ENCODE measurements at places on chromosomes 12 and 14.

- no peak for DNase-seq
Observed at GRCh38 chr12:38399711-38400206, 83.2 kb downstream of the ALG10B start.

GRCh38 chr12:130076752-130077151 is 85.5 kb upstream of the FZD10 start:
- no peak for DNase-seq

GRCh38 chr12:87155621-87156020 is 873.6 kb downstream of the C12orf50 start:
- peak; percentile 61 for DNase-seq

GRCh38 chr14:58476320-58476719 is 48.8 kb downstream of the KIAA0586 start:
- no peak for DNase-seq

DNA sequence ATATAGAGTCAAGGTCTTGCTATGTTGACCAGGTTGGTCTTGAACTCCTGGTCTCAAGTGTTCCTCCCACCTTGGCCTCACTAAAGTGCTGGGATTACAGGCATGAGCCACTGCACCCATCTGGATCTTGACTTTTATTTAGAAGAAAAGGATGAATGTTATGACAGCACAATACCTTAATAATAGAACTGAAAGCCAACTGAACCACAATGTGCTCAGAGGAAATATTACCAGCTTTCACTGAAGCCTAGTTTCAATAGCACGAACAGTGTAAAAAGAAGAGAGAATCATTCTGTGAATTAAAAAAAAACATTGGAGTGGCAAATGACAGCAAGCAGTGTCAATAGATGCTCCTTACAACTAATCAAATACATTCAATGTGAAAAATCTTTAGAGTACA is 239.2 kb upstream of the RMST start:
- DNase-seq, result no peak

DNA sequence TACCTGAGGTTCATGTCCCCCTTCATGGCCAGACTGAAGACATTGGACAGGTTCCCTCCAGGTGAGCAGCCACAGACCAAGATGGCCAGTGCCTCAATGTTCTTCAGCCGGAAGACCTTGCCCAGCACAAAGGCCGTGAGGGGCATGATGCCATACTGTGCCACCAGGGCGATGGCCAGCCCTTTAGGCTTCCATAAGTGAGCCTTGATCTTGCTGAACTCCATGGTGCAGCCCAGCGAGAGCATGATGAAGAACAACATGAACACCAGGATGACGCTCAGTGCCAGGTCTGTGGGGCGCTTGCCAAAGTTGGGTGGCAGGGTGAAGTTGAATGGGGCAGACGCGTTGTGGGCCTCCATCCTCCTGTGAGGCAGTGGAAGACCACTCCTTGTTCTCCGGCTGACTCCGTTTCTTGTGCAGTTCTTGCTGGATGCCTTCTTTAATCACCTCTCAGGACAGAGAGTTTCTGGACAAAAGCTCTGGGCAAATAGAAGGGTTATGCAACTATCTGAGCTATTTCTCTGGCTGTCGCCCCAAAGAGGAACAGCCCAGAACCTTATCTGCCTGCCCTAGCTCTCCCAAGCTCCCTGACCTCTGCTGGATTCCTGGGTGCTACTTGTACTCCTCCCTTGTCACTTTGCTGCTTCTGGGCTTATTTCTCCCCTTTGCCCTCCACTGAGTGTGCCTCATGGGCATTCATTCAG is at the start of gene SLC10A1:
SLC10A1 (minus strand) TSS at position 445 of the 704 bp plus-strand sequence; CDS start at position 359, 86 bp downstream.
- DNase-seq, result no peak

- no peak for DNase-seq
Observed at GRCh38 chr12:129873111-129873832, 30.6 kb downstream of the TMEM132D start.

GRCh38 chr14:24197056-24197450 is 1.8 kb upstream of the TM9SF1 start:
- no peak for DNase-seq

- DNase-seq, result no peak
Observed at GRCh38 chr12:57158186-57158585, 10.8 kb upstream of the LRP1-AS start.

GRCh38 chr14:59081720-59082119 is 106.7 kb upstream of the DAAM1 start:
- no peak for DNase-seq

DNA sequence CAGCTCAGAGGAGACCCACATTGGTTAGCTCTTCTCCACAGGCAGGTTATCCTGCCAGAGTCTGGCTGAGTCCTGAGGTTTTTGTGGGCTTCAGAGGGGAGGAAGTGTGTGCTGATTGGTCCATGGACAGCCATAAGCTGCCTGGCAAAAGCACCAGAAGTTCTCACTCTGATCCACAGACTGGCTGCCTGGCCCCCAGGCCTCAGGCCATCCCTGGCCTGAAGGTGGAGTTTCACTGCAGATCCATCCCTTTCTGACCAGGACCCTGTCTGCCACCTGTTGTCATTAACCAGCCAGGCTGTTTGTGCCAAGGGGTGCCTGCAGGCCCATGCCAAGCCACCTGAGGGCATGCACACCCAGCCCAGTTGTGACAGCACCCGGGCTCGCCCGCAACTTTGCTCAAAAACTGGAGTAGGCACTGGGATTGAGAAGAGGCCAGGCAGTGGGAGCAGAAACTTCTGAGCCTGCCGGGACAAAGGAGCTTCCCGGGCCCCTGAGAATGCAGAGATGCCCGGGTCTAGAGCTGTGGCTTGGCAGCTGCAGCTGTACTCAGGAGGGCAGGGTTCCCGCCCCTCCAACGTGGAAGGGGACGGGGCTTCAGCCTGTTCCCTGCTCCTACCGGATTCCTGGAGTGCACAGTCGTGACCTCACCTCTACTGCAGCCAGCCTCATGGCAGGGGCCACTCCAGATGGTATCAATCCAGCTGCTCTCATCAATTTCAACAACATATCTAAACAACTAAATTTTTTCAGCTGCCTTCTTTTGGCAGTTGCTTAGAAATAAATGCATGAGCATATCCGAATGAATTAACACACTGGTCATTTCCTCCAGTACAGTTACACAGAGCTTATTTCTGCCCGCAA is 1277.3 kb downstream of the SLC16A7 start:
- no peak for DNase-seq

DNA sequence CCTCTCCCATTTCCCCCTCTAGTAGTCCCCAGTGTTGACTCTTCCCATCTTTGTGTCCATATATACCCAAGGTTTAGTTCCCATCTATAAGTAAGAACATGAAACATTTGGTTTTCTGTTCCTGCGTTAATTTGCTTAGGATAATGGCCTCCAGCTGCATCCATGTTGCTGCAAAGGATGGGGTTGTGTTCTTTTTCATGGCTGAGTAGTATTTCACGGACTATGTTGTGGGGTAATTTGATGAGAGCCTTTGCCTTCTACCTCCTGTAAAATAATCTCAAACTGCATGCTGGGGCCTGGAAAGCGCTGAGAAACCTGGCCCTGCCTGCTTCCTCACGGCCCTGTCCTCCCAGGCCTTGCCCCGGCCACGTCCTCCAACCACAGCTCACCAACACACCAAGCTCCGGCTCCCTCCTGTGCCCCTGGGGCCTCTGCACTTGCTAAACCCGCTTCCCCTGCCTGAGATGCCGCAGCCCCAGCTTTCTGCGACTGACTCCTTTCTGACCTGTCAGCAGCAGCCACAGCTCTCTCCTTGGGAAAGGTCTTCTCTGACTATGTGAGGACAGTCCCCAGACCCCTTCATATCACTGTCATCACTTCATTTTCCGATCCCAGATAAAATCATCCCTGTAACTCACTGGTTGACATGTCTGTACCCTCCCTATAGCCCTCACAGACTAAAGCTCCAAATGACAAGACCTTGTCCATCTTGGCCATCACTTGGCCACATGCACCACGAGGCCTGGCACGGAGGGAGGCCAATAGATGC is 19.8 kb downstream of the ITPK1 start:
- DNase-seq, result no peak

GRCh38 chr12:4809013-4809448 is 88.8 kb downstream of the GALNT8 start:
- DNase-seq, result peak; percentile 33

DNA sequence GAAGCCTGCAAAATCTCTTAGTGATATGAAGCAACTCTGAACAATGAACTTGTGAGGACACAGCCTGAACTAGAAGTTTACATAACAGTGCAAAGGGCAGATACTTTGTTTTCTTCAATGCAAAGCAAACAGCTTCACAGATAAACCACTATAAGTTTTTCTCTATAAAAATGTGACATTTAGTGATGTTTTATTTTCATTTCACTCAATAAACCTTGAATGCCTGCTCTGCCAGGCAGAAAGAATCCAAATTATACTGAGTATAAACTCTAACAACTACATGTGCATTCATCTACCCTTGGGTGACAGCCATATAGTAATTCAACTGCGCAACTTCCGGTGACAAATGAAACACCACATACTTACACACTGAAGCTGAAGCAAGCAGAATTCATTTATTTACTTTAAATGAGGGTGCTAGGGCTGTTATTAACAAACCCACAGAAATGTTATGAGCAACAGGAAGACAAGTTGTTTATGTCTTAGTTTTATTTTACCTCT is 10.3 kb downstream of the DCP1B start:
- peak; percentile 81 for DNase-seq

DNA sequence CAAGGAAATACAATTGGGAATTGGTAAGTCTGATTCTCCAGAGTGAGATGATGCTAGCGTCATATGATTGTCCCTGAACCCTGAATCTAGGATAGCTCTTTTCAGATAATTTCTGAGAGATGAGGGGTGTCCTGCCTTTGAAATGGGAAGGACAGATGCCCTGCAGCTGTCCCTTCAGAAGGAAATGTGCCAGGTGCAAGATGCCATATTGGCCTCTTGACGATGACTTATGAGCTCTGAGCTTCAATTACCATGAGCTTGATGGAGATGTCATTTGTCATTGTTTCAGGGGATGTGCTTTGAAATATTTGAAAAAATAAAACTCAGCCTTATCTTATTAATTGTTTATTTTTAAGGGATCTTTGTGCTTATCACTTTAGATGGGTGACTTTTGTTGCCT is 185.1 kb downstream of the DACT1 start:
- no peak for DNase-seq

DNA sequence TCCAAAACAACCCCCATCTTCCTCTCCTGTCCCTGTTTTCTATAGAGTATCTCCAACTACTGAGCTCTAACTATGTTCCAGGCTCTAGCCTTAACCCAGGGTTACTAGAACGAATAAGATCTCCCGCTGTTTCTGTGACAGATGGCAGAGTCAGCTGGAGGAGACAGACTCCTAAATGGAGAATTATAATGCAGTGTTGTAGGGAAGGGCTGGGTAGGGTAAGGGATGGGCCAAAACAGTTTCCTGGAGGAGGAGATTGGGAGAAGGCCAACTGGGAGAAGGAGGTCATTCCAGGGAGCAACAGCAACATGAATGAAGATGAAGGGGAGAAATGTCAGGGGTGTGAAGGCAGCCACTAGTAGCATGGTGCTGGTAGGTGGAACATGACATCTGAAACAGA is 73.4 kb upstream of the ANO4 start:
- no peak for DNase-seq

DNA sequence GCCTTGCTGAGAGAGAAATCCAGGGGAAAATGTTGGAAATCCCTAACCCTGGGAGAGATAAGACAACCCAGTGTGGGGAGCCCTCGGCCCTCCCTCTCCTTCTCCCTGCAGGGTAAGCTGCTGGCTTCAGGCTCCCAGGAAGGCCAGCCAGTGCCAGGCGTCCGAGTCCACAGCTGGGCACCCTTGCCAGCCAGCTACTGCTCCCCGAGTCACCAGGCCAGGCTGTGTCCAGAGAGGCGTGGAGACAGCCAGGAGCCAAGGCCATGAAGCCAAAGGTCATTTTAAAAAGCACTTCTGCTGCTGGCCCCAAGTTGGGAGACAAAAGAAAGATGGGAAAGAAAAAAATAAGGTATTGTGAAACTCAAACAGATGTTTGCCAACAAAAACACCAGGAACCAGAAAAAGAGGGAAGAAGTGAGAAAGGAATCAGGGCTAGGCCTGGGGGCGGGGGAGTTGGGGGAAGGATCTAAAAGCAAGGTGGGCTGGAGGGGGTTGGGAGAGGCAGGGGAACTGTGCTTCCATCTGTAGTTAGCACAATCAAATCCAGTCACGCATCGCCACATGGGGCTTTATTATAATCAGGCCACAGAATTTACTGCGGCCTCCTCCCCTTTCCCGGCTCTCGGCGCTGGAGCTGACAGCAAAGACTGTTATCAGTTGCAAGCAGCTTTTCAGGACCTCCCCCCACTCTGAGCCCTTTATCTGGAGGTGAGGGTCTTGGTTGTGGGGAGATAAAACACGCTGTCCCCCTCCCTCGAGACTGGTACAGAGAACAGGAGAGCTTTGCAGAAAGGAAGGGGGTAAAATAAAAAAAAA is 33.5 kb downstream of the RBM19 start:
- peak; percentile 17 for DNase-seq

- no peak for DNase-seq
Observed at GRCh38 chr12:93165384-93165932, 212.3 kb upstream of the NUDT4 start.

DNA sequence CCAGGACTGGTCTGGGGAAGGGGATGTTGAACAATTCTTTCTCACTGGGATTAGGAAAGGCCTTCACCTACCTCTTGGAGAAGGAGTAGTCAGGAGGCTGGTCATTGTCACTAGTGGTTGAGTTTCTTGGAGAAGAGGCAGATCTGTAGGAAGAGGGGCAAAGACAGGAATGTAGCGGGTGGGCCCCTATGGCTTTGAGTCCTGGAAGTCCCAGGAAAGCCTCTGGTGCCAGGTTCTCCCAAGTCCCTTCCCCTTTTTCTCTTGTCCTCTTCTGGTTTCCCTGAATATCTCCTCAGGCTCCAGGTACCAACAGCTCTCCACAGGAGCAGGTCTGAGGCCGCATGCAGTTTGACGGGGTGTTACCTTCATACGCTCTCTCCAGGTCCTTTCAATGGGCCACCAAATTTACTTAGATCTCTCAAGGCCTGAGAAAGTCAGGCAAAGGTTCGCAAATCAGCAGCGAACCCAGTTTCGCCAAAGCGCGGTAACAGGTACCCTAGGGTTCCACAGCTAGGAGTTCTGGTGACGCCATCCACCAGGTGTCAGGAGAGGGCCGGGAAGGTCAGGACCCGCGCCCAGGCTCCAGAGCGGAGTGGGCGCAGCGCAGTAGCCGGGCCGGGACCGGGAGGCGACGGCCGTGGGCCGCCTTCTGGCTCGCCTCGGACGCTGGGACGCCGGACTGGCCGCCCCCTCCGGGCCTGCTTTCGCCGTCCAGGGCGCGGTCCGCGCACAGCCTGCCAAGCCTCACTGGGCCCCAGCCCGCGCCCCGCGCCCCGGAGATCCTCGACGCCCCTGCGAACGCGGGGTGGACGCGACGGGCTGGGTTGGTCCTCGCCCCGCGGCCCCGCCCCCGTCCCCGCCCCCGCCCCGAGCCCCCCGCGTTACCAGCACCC is 795 bp downstream of the SMAGP start:
- peak; percentile 42 for DNase-seq

- DNase-seq, result no peak
Observed at GRCh38 chr12:101166866-101167265, 43.2 kb downstream of the SLC5A8 start.

DNA sequence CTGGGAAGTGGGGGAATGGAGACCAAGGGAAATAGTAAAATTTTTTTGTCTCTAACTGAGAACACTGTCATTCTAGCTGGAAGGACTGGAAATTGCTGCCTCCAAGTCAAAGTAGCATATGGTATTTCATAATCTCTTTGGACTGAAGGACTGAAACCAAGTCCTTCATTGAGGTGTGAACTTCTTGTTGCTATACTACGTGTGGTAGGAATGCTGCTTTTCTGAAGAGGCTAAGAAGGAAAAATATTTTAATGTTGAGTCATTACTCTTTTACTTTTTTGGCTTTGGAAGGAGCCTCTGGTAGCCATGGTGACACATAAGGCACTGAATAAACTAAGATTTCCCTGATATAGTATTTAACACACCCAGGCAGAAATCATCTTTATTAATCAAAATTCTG is 465.4 kb downstream of the NPAS3 start:
- DNase-seq, result peak; percentile 90

GRCh38 chr12:13093191-13093847 is 10.1 kb downstream of the GSG1 start:
- peak; percentile 65 for DNase-seq
